ENCODE measurements at places on chromosomes 5 and 9. TPM values are rescaled to one million over a fixed set of nuclear protein-coding genes. Genes with fewer than 3 reads are reported as not detected.

DNA sequence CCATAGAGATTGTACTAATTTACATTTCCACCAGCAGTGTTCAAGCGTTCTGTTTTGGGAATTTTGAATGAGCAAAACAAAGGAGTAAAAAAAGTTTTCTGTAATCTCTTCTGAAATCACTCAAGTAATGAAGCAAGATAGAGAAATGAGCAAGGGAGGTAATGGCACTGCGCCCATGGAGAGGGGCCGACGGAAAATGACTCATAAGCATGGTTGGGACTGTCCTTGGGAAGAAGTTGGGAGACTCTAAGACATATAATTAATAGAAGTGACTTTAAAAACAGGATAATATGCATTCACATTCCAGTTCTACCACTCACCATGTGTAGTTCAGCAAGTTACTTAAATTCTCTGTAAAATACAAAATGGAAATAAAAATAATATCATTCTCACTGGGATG is 62.5 kb upstream of the C5orf46 start:
- no peak overlapping the region for H3K4me3 ChIP-seq
- no peaks in the 10 kb centered on the region for H3K4me1 ChIP-seq
- H3K36me3 ChIP-seq = no peaks in the 10 kb centered on the region

GRCh38 chr5:177361418-177362291 is 3.9 kb downstream of the RGS14 start:
- H3K27ac ChIP-seq = no peak overlapping the region
- no peak for DNase-seq
- H3K4me1 ChIP-seq = peaks cover 7% of the 10 kb centered on the region
- H3K36me3 ChIP-seq = no peaks in the 10 kb centered on the region
- H3K4me3 ChIP-seq = no peak overlapping the region
- H3K27me3 ChIP-seq = no peaks in the 10 kb centered on the region

SH3TC2 gene
- 2.5 TPM for total RNA-seq

ACOT12 gene
- not detected for total RNA-seq

DNA sequence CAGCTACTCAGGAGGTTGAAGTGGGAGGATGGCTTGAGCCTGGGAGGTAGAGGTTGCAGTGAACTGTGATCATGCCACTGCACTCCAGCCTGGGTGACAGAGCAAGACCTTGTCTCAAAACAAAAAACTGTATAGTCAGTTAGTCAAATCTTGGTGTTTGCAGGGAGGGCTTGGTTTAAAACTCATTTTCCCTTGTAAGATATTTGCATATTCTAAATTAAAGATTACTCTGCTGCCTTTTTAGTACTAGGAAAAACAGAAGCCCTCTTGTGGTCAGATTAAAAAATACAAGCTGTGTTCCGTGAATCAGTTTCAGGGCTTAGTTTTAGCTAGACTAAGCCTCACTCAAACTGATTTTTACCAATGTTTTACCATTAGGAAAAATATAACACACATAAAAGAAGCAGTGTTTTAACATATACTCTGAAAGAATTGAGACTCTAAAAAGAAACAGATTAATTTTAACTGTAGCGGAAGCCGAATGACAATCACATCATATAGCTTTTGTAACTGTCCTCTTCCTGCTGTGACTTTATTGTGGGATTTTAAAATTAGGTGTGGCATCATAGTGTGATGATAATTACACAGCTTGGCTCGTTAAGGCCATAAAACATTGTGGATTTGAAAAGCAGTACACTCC is 84.9 kb upstream of the BASP1 start:
- H3K4me3 ChIP-seq = no peak overlapping the region
- peak overlapping the region; percentile 58 for H3K27ac ChIP-seq

GRCh38 chr9:16828340-16829281 is 41.9 kb downstream of the BNC2 start:
- DNase-seq = peak; percentile 21
- no peaks in the 10 kb centered on the region for H3K36me3 ChIP-seq
- H3K27me3 ChIP-seq = no peaks in the 10 kb centered on the region
- H3K4me3 ChIP-seq = no peak overlapping the region
- H3K4me1 ChIP-seq = no peaks in the 10 kb centered on the region

REEP2 gene
- total RNA-seq = 0.42 TPM
